Mucosa of descending colon (tissue), 3 donors: ENCODE measurements at places on chromosomes 5 and 9. TPM values are rescaled to one million over a fixed set of nuclear protein-coding genes. Genes with fewer than 3 reads are reported as not detected.

AGXT2 gene
- total RNA-seq, result not detected

PIGO gene
- total RNA-seq, result 35.8 TPM

PCDHAC1 gene
- total RNA-seq, result 0.95 TPM

KCNN2 gene
- 0.96 TPM for total RNA-seq

GAS1 gene
- 57.3 TPM for total RNA-seq

SHC3 gene
- 4.8 TPM for total RNA-seq

TMEM232 gene
- 1.0 TPM for total RNA-seq

ARHGEF28 gene
- 21.7 TPM for total RNA-seq

SYK gene
- total RNA-seq, result 59.5 TPM

PCDHGA9 gene
- total RNA-seq, result 3.2 TPM

TAF11L10 gene
- not detected for total RNA-seq

ROPN1L gene
- total RNA-seq, result not detected

HK3 gene
- 7.7 TPM for total RNA-seq

FBXW11 gene
- 50.2 TPM for total RNA-seq

TMCO6 gene
- total RNA-seq, result 21.7 TPM

ECM2 gene
- 1.0 TPM for total RNA-seq

VLDLR gene
- 13.2 TPM for total RNA-seq

MCCC2 gene
- total RNA-seq, result 63.8 TPM

TXNDC8 gene
- not detected for total RNA-seq

MARCOL gene
- total RNA-seq, result 0.82 TPM

PTGER4 gene
- 50.8 TPM for total RNA-seq

CACNA1B gene
- 0.12 TPM for total RNA-seq

OBP2B gene
- total RNA-seq, result not detected

PKN3 gene
- total RNA-seq, result 3.8 TPM

OTP gene
- total RNA-seq, result not detected

F2RL1 gene
- total RNA-seq, result 128 TPM

TYRP1 gene
- total RNA-seq, result 1.7 TPM

SLC4A9 gene
- total RNA-seq, result not detected

CCL27 gene
- not detected for total RNA-seq

RNF183 gene
- 1.1 TPM for total RNA-seq

CAPSL gene
- total RNA-seq, result not detected

RGMB gene
- total RNA-seq, result 38.2 TPM

LRRC8A gene
- 48.5 TPM for total RNA-seq

SNCAIP gene
- 1.2 TPM for total RNA-seq

PCDHGB5 gene
- 3.1 TPM for total RNA-seq
